CD8-positive, alpha-beta T cell (primary cell): ENCODE measurements at places on chromosomes 7 and 10. TPM values are rescaled to one million over a fixed set of nuclear protein-coding genes. Genes with fewer than 3 reads are reported as not detected.

DNA sequence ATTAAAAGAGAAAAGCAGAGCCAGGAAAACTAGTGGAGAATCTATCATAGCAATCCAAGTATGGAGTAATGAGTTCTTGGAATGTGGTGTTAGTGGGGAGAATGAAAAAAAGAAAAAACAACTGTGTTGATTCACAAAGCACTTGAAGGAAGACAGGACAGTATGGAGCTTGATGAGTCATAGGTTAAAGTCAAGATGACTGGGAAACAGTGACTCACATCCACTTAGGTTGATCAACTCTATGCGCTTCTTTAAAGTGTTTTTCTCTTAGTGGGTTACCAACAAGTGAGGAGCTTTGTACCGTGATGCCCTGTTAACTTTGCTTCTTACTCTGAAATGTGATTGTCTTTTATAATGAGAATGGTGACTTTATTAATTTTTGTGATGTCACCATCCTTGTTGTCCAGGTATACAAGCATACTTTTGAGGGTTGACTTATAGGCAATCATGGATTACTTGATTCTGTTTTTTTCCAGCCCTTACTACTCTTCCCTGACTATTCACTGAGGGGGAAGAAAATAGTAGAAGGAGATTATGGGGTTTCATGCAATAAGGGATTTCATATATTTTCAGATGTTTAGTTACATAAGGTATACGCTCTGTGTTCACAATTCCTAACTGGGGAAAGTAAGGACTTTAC lies 32.1 kb upstream of the MDFIC start:
- DNase-seq: no peak

Gene SHTN1
- total RNA-seq: not detected

DNA sequence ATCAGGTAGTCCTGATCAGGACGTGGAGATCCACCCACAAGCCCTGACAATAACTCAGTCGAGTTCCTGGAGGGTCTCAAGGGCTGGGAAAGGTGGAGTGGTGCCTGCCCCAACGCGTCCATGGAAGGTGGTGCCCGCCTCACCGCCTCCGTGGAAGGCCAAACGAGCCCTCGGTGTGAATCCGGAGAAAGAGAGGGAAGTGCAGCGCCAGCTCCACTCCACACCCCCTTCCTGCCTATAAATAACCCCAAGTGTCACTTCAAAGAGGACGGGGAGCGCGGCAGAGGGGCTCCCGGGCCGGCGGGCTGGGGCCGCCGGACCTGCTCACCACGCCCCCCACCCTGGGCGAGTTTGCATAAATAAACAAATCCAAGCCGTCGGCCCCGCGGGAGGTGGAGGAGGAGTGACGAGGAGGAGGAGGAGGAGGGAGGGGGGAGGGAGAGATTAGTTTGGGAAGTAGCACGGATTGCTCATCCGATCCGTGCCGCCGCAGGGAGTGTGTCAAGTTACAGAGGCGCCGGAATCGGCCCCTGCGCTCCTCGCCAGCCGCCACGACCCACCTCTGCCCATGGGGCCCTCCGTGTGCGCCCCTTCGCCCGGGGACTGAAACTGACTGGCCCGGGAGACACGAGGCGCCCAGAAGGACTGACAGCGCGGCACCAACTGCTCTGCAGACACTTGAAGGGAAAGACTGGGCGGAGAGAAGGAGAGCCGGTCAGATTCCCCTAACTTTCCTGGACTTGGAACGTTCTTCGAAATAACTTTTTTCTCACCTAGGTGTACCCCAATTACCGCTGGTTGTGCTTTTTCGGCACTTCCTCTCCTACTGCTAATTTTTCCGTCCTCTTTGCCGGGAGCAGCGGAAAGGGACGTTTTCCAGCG lies at the start of gene COL13A1:
TSS of gene COL13A1 (plus strand) at position 473 of the 882 bp plus-strand sequence. CDS start 518 bp downstream, outside the sequence.
- DNase-seq: no peak

- DNase-seq: no peak
These were observed 54.1 kb downstream of the DYNC2I1 start for GRCh38 chr7:158910254-158911053.

- no peak for DNase-seq
These were observed 12.2 kb upstream of the RFC2 start for GRCh38 chr7:74266191-74266963.

DNA sequence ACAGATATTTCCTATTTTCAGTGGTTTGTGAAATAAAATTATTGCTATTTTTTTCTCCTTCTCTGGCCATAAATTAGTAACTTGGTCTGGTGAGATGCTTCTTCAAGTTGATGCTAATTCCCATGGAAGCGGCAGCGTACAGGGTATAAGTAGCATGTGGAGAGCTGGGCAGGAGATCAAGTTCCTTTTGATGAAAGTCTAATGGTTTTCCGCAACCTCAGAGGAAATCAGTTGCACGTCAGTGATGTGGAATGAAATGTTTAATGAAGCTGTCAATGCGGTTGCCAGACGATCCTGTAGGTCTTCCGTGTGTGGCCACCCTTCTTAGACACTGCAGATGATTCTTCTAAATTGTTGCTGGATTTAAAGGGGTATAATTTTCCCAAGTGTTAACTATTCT lies 236.4 kb upstream of the GRM3 start:
- no peak for DNase-seq

Gene LOXL4
- total RNA-seq: not detected

- no peak for DNase-seq
These were observed 16.4 kb upstream of the ELAPOR2 start for GRCh38 chr7:87075671-87076404.

GRCh38 chr7:120941064-120941463 lies 9.5 kb upstream of the ING3 start:
- peak; percentile 20 for DNase-seq

- no peak for DNase-seq
These were observed 42.0 kb upstream of the PALS2 start for GRCh38 chr7:24531255-24531654.

GRCh38 chr7:20653636-20654035 lies 38.2 kb downstream of the ABCB5 start:
- no peak for DNase-seq

Gene ITIH5
- total RNA-seq: not detected

DNA sequence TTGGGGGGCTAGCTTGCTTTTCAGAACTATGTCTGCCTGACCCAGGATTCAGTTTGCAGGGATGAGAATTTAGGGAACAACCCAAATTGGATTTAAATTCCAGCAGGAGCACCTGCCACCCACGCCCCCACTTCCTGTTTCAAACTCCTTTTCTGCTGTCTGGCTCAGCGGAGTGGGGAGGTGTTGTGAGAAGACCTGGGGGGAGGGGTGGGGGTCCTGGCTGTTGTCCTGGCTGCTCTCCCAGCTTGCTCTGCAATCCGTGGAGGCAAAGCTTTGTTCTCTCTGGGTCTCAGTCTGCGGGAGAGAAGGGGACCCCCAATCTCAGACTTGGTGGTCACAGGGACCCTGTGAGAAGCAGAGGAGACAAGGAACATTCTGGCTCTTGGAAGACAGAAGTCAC lies 799 bp downstream of the KCNK18 start:
- DNase-seq: no peak

Gene SRRM3
- not detected for total RNA-seq

DNA sequence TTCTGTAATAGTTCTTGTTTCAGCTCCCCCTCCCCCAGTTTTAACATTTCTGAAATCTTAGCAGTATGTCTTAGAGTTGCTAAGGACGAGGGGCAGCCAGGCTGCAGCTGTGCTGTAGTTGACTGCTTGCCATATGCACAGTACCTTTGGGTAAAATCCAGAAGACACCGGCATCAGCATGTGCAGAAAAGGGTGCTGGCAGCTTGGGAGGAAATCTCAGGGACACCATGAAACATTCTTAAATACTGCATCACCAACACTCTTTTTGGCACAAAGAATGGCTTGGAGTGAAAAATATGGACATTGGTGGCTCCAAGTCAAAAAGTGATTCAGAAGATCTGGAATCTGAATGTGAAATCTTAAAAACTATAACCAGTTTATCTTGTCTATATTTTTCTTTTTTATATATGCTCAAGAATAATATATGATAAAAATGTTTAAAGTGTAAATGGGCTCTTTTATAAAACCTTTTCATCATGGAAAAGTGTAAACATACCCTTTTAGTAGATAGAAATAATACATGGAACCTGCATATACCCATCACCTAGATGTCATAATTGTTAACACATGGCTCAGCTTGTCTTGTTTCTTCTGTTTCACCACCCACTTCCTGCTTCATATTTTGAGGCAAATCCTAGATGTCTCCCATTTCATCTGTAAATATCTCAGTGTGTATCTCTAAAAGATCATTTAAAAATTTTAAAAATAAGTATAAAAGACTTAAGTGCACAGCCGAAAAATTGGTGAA lies 34.4 kb upstream of the ARMS2 start:
- DNase-seq: no peak

Gene EPHB6
- total RNA-seq: 13.8 TPM

Gene C10orf105
- total RNA-seq: 0.14 TPM

GRCh38 chr10:25678666-25679065 lies 255.4 kb upstream of the MYO3A start:
- no peak for DNase-seq

DNA sequence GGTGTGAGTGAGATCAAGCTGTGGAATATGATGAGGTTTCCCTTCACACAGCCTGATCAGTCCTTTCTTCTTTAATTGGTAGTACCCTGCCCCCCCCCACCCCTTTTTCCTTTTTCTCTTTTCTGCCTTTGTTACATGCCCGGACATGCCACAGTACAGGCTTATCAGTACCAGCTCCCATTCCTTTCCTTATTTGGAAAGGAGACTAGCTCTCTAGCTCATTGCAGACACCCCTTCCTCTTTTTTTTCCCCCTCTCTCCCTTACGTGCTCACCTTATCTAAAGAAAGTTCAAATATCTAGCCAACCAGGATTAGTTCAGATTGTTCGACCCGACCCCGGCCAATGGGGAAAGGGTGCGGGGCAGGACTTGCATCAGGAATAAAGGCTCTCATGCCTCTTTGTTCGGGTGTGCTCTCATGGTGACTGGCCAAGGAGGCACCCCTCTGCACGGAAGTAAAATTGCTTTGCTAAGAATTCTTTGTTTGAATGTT lies 230.4 kb downstream of the ACTR3B start:
- no peak for DNase-seq

GRCh38 chr10:96041146-96041545 lies 2.2 kb upstream of the CCNJ start:
- no peak for DNase-seq

Gene FAM25G
- not detected for total RNA-seq

DNA sequence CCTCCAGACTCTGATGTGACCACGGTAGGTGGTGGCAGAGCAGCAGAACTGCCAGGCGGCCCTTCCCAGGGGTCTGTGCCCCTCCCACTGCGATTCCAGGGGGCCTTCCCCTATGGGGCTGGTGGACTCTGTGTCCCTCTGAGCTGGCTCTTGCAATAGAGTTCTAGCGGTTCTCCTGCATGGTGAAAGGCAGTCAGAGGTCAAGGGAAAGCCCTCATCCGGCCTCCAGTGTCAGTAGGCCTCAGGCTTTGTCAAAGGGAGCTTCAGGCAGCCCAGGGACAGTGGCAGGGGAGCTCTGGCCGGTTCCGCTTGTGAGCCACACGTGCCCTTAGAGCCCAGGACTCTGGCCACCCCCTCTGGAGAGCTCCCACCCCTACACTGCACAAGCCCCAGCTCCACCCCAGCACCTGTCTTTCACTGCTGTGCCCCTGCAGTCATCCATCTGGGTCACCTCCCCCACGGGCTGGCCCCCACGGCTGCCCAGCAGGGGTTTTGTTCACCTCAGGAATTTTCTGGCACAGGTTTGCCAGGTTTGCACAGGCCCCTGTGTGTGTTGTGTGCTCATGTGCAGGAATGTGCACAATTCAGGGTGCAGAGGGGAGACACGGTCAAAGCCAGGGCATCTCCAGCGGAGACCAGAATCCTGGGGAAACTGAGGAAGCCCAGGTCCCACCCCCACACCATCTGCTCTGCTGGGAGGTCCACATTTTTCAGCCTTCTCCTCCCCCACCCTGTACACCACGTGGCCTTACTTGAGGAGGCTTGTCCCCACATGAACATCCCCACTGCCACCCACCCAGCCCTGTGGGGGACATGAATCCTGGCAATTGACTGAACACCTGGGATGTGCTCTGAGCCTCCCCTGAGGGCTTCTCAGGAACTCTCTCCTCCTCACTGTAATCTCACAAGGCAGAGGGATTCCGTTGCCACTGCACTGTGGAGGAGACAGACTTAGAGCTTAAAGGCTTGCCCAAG lies 23.8 kb downstream of the C10orf105 start:
- DNase-seq: no peak

- DNase-seq: no peak
These were observed 95.5 kb downstream of the CTBP2 start for GRCh38 chr10:125064681-125065492.

Gene TES
- 78.5 TPM for total RNA-seq

Gene CALHM1
- not detected for total RNA-seq

DNA sequence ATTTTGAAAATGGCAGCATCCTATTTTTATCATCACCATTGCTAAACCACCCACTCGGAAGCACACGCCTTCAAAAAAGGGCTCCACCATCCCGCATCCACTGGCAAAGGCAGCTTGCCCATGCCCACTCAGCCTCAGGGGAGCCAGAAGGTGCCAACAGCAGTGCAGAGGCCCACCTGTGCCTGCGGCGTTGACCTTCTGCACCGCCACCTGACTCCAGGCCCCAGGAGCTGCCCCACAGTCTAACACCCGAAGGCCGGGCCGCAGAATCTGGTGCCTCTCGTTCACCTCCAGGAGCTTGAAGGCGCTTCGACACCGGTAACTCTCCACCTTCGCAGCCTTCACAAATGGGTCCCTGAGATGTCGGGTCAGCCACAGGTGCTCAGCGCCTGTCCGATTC lies 2.8 kb downstream of the MRM2 start:
- DNase-seq: no peak

- DNase-seq: no peak
These were observed 46.9 kb downstream of the ATE1 start for GRCh38 chr10:121880895-121881294.

Gene HTR7
- total RNA-seq: not detected

GRCh38 chr10:24240041-24240751 lies 31.3 kb downstream of the KIAA1217 start:
- no peak for DNase-seq

GRCh38 chr7:107599262-107599661 lies 19.2 kb downstream of the BCAP29 start:
- no peak for DNase-seq

- no peak for DNase-seq
These were observed 16.6 kb downstream of the PLPP4 start for GRCh38 chr10:120473593-120473992.

- DNase-seq: no peak
These were observed 282.4 kb downstream of the AHR start for GRCh38 chr7:17580856-17581255.

Gene EBF3
- not detected for total RNA-seq

- DNase-seq: no peak
These were observed 36.0 kb upstream of the GLCCI1 start for GRCh38 chr7:7932553-7932952.
